ENCODE measurements at places on chromosomes 3 and 15.

DNA sequence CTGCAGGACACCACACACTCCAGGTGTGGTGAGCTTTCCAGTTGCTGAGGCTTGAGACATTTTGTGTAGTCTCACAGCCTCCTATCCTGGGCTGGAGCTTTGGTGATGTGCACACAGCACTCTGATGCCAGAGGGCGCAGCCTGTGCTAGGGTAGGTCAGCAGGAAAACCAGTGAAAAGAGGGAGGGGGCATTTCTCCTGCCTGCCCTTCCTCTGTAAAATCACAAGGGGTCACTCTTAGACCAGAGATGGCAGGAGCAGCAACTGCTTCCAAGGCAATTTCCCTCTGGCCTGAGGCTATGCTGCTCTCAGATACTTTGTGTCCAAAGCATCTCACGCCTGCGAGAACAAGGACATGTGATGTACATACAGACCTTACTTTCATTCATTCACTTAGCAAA lies 16.5 kb upstream of the MUSTN1 start:
- DNase-seq: no peak

GRCh38 chr3:50448752-50449539 lies 54.5 kb downstream of the CACNA2D2 start:
- no peak for DNase-seq

DNA sequence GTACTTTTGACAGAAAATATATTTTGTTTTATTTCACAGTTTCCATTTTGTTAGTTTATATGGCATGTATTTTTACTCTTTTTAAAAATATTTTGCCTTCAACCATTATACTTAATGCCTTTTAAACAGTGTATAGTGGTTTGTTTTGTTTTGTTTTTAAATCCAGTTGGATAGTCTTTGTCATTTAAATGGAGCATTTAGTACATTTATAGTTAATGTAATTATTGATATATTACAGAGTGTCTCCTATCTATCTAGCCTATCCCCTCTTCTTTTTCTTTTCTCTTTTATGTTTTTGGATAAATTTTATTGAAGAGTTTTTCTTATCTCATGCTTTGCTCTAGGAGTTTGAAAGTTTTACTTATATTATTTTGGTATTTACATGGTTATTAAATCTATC lies 3.6 kb downstream of the SAMMSON start:
- no peak for DNase-seq

GRCh38 chr15:57705746-57706404 lies 639 bp upstream of the POLR2M start:
- DNase-seq: no peak
